Activated gamma-delta T cell treated with anti-CD3 and anti-CD28 coated beads, Interleukin-2, amount 50 U/mL, for 16 hours (primary cell): ENCODE measurements at places on chromosomes 3 and 15.

- DNase-seq: no peak
These were observed 14.2 kb upstream of the MB21D2 start for GRCh38 chr3:192931825-192932224.

GRCh38 chr3:66355394-66355793, 134.6 kb downstream of the SLC25A26 start:
- DNase-seq: no peak

- DNase-seq: no peak
These were observed 413.5 kb upstream of the THBS1 start for GRCh38 chr15:39167164-39168058.

DNA sequence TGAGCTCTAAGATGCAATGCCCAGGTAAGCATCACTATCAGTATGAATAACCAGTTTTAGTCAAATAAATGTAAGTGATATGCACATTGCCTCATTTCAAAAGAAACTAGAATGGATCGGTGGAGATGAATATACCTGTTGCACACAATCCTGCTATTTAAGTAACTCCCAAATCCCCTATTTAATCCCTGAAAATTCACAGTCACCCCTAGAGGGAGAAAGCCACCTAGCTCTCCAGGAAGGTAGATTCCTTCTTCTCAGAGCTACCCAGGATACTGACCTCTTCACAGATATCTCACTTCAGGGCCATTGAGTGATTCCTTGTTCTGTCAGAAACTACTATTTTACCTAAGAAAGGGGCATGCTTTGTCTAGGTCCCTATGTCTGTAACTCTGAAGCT, 11.7 kb downstream of the LSAMP start:
- DNase-seq: no peak

GRCh38 chr3:94175677-94176076, 112.8 kb downstream of the NSUN3 start:
- no peak for DNase-seq

DNA sequence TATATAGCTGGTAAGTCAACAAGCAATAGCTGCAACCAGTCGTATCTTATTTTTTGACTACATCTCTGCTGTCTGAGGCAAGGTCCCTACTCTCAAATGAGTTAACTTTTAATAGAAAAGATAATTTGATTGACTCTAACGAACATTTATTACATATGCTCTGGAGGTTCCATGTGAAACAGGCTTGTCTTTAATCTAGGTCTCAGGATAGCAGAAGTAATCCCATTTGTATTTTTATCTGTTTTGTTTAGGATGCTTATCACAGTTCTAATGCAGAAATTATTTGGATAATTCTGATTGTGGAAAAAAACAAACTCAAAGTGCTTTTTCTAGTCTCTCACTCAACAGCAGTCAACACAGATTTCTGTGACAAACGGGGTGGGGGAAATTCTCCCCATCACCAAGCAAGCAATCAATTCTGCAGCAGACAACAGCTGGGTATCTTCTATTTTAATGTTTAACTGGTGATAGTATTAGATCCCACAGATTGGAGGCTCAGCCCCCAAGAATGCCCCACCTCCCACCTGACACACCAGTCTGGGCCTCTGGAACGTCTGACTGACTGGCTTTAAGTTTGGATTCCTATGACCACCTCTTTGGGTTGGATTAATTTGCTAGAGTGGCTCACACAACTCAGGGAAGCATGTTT, 58.8 kb downstream of the ITPR1 start:
- DNase-seq: no peak

GRCh38 chr3:69250014-69250413, 127.6 kb upstream of the LMOD3 start:
- no peak for DNase-seq

GRCh38 chr15:69862540-69862939, 235.2 kb downstream of the TLE3 start:
- DNase-seq: no peak

- DNase-seq: no peak
These were observed 32.5 kb downstream of the ANP32A start for GRCh38 chr15:68788264-68788624.

- DNase-seq: no peak
These were observed 40.5 kb upstream of the XIRP1 start for GRCh38 chr3:39232859-39233258.

DNA sequence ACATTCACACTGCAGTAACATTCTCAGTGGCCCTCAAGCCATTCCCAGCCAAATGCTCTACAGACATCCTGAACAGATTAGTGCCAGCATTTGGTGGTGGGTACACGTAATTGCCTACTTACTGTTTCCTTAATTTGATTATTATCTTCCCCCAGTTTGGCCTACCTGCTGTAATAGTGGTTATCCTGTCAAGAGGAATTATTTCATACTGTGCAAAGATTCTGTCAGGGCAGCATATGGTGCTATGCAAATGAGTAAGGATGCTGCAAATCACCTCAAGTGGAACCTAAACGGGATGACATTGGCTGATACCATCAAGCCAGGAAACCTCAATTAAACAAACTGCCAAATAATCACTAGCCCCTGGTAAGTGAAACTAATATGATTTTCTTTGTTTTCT, 88.7 kb downstream of the SEMA6D start:
- DNase-seq: no peak

GRCh38 chr15:60582370-60583036, 103.6 kb upstream of the ICE2 start:
- no peak for DNase-seq

GRCh38 chr3:169886671-169887070, 16.9 kb upstream of the LRRC31 start:
- no peak for DNase-seq

- DNase-seq: no peak
These were observed at the start of gene SLC7A14 for GRCh38 chr3:170585937-170586310. Gene SLC7A14, minus strand, starts transcription at chr3:170586075. Its CDS starts 59,139 bp downstream, at chr3:170526936.

- DNase-seq: no peak
These were observed 50.4 kb downstream of the TCF12 start for GRCh38 chr15:56968821-56969220.

DNA sequence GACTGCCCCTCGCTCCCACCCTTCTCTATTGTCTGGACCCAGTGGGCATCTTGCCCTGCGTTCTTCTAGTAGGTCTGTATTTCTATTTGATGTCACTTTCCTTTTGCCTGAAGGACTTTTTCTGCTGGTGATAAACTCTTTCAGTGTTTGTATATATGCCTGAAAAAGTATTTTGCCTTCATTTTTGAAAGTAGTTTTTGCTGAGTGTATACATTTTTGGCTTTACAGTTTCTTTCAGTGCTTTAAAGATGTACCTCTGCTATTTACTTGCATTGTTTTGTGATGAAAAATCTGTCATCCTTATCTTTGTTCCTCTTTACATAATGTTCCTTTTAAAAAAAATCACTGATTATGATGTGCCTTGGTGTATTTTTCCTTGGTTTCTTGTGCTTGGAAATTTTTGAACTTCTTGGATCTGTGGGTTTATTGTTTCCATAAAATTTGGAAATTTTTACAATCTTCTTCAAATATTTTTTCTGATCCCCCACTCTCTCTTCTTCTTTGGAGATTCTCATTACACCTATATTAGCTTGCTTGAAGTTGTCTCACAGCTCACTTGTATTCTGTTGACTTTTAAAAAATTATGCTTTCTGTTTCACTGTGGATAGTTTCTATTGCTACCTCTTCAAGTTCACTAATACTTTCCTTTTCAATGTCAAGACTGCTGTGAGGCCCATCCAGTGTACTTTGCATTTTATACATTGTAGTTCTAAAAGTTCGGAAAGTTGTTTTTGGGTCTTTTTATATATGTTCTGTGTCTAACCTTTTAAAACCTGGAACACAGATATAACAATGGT, 67.8 kb downstream of the RGMA start:
- no peak for DNase-seq

GRCh38 chr15:72690938-72691337, 4.9 kb downstream of the BBS4 start:
- no peak for DNase-seq

DNA sequence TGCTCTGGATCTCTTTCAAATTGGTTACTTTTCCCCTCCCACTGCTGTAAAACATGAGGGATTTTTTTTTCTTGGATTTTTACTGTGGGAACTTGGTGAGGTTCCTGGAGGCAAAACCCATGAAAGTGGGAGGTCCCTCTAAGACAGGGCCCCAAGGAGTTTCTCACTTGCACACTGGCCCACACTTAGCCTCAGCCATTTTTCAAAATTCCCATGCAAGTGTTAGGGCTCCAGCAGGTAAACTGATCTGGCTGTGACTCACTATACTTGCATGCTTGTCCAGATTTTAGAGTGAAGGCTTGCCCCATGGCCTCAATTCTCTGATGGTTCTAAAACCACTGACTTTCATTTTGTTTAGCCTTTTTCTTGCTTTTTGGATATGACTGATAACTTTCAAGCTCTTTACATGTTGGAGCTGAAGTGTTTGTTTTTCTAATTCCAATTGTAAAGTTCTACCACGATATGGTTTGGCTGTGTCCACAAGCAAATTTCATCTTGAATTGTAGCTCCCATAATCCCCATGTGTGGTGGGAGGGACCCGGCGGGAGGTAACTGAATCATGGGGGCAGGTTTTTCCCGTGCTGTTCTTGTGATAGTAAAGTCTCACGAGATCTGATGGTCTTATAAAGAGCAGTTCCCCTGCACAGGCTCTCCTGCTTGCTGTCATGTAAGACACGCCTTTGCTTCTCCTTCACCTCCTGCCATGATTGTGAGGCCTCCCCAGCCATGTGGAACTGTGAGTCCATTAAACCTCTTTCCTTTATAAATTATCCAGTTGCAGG, 37.7 kb downstream of the MCCC1 start:
- DNase-seq: no peak

GRCh38 chr3:3516996-3517395, 282.2 kb upstream of the LRRN1 start:
- DNase-seq: no peak

GRCh38 chr15:82643992-82644391, 3.2 kb downstream of the CPEB1 start:
- no peak for DNase-seq

DNA sequence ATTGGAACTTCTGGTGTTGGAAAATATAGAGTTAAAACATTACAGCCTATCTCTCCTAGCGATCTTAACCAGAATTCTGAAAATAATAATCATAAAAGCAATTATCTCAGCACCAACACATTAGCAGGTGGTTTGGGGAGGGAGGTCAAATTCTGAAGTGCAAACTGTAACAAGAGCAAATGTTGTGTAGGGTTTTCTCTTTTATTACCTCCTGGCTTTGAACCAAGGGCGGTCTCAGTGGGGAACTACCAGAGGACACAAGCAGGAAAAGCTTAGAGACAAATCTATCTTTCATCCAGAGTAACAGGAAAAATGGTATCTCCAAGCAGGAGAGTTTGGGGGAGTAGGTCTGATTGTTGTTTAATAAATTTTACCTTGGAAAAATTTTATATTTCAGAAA, 5.5 kb upstream of the ARRDC4 start:
- no peak for DNase-seq

GRCh38 chr3:10581251-10581650, 75.9 kb upstream of the ATP2B2 start:
- DNase-seq: no peak

DNA sequence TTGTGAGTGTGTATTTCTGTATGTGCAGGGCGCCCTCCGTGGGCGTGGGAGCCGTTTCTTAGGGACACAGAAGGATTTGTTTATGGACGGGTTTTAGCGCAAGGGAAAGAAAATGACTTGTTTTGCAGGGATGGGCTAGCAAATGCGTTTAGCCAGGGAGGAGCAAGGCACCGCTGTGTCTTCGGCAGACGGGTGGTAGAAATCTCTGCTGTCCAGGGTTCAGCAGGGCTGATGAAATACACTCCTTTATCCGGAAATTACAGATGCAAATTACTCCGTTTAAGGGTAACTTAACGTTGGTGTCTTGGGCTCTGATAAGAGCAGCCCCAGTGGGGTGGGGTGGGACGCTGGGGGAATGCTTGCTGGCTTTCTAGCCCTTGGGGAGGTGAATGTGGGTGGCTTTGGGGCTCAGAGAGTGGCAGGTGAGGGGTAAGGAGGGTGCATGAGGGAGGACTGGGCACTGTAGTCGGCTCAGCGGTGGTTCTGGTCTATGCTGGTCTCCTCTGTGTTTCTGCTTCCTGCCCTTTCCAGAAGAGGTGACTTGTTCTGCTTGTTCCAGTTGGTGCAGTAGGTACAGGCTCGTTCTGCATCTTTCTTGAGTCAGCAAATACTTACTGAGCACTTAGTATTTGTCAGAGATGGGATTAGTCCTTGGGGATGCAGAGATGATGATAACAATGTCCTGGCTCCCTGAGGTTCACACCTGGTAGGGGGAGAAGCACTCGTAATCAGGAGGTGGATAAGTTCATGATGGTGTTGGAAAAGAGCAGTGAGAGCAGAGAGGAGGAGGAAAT, 954 bp downstream of the SV2B start:
- no peak for DNase-seq

GRCh38 chr3:57974796-57975388, 33.3 kb upstream of the FLNB start:
- DNase-seq: no peak

- no peak for DNase-seq
These were observed 65.9 kb downstream of the GPR176 start for GRCh38 chr15:39854161-39854560.

GRCh38 chr3:14522129-14522691, 17.9 kb downstream of the GRIP2 start:
- DNase-seq: no peak

GRCh38 chr15:91807122-91807521, 46.4 kb upstream of the SLCO3A1 start:
- DNase-seq: no peak

GRCh38 chr15:74783072-74783807, 1.4 kb downstream of the CSK start:
- no peak for DNase-seq

GRCh38 chr3:152416808-152417580, 148.3 kb downstream of the MBNL1 start:
- no peak for DNase-seq

- DNase-seq: no peak
These were observed 52.7 kb downstream of the RBMS3 start for GRCh38 chr3:29333576-29333975.

DNA sequence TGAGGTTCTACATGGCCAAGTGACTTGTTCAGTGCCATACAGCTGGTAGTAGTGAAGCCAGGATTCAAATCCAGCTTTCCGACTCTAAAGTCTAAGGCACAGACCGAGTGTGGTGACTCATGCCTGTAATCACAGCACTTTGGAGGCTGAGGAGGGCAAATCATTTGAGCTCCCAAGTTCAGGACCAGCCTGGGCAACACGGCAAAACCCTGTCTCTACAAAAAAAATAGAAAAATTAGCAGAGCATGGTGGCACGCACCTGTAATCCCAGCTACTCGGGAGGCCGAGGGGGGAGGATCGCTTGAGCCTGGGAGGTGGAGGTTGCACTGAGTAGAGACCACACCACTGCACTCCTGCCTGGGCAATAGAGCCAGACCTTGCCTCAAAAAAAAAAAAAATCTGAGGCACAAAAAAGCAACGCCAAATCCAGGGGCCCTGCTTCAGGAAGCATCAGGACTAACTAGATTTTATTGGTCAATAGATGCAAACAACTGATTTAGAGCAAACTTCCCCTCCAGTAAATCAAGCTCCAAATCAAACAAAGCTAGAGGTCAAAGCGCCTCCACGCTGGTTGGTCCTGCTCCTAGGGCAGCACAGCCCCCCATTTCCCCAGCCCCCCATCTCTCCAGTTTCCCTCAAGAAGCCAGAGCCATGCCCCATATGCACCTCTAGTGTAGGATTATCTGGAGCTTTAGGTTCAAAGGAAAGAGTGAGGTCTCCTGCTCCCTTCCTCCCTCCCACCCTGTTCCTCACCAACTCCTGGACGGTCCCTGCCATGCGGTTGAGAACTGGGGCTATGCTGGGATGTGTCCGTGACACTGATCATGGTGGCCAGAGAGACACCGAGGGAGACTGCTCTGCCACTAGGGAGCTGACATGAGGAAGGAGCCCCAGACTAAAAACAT, 2.9 kb upstream of the TNK2 start:
- DNase-seq: no peak
